Left renal cortex interstitium (tissue), 4 donors: ENCODE measurements at places on chromosomes 7 and 10. TPM values are rescaled to one million over a fixed set of nuclear protein-coding genes. Genes with fewer than 3 reads are reported as not detected.
A peak's percentile ranks its signal among the peaks of the same experiment; 100 is the strongest.

CABCOCO1 gene
- polyA plus RNA-seq = 3.3 TPM

SLC18A2 gene
- polyA plus RNA-seq = 1.2 TPM

- no peak for DNase-seq
These were observed 35.9 kb upstream of the AP5Z1 start for GRCh38 chr7:4739528-4739992.

DNA sequence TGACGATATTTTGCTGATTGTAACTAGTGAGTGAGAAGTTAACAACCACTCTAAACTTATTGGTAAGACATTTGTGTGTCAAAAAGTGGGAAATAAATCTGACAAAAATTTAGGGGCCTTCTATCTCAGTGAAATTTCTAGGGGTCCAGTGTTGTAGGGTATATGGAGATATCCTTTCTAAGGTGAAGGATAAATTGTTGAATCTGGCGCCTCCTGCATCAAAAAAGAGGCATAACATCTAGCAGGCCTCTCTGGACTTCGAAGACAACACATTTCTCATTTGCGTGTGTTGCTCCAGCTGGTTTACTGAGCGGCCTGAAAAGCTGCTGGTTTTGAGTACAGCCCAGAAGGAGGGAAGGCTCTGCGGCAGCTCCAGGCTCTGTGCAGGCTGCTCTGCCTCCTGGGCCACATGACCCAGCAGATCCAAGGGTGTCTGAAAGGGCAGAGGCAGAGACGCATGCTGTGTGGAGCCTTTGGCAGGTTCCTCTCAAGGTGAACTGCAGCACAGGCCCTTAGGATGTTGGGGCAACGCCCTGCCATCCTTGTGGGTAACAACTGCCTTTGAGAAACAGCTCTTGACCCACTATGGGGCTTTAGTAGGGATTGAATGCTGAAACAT is 72.4 kb downstream of the LMBR1 start:
- no peak for DNase-seq

ANKRD1 gene
- polyA plus RNA-seq = 0.44 TPM

DNA sequence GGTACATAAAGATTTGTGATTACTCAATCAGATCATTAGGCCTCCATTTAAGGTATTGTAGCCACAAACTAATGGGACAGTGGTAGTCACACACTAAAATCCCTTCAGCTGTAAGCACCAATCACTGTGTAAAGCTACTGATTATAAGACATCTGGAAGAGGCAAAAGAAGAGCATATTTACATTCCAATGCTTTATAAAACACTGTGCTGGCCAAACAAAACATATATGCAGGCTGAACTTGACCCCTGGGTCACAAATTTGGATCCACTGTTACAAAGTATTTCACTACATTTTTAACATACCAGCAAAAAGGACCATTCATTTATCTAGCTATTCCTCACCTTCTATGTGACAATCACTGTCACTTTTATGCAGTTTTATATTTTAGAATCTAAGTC is 41.4 kb upstream of the ANLN start:
- no peak for DNase-seq

DNA sequence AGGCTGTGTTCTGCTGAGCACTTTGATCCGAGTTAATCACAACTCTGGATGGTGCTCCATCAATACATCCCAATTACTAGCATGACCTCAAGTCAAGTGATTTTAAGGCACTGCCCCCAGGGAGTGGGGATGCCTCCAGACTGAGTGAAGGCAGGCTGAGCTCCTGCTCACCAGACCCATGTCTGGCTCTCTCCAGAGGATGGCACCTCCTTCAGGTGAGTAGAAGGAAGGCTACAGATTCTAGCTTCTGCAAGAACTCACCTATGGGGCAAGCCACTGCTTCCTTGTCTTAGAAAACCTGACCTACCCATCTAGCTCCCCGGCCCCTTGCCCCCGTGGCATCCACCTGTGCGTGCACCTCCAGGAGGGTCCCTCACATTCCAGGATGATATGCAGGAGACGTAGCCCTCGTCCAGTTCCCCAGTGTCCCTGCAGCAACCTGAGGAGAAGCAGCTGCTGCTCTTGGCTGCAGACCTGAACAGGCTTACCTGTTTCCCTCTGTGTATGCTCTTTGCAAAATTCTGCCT is 390.3 kb downstream of the GRID1 start:
- no peak for DNase-seq

DNA sequence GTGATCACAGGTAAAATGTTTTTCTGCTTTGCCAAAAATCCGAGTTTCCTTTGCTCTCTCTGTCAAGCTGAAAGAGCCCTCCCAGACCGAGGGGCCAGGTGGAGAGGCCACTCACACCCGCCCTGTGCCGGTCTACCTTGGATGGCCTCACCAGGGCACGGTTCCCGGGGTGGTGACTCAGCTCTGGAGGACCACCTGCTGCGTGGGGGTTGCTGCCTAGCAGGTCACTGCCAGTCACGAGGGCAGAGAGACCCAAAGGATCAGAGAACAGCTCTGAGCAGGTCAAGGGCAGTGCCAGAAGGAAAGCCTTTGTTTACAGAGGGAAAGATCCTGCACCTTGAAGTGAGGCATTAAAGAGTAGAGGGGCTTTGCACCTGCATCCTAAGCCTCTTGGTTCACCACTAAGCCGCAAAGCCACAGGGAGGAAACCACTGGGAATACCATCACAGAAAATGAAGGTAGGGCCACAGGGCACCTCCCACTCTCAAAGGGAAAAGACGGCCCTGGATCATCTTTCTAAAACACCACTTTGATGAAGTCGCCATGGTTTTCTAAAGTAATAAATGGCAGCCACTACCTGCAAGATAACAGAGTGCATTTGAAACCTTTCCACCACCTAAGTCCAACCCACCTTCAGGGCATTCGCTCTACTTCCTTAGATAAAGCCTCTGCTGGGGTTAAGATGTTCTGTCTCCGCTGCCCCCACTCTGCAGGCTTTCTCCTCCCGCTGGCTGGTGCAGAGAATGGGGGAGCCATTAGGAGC is 160.3 kb upstream of the KLF14 start:
- no peak for DNase-seq

DNA sequence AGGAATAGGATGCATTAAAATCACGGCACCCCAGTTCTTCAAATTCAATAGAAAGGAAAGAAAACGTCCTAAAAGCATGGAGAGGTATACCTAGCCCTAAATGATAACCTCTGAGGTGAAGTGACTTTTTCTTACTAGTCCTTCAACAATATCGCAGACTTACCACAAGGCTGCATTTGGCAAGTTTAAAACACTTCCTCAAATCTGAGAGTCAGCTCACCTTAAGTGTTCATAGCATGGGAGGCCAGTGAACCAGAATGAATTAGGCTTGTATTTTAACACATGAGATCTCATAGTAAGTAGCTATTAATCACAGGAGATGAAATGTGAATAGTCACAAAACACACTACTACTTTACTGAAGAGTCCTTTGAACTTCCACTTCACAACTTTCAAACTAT is 124.2 kb downstream of the RNF32 start:
- DNase-seq = no peak

MKI67 gene
- polyA plus RNA-seq = 55.3 TPM

OPALIN gene
- not detected for polyA plus RNA-seq

- no peak for DNase-seq
These were observed 604.8 kb upstream of the IGFBP3 start for GRCh38 chr7:46525876-46526275.

- DNase-seq = no peak
These were observed 28.6 kb upstream of the DMBT1 start for GRCh38 chr10:122531939-122532338.

- DNase-seq = no peak
These were observed 3.3 kb downstream of the FRMPD2 start for GRCh38 chr10:48271047-48271730.

TMEM213 gene
- polyA plus RNA-seq = 44.3 TPM

- DNase-seq = no peak
These were observed 60.9 kb downstream of the TMEM130 start for GRCh38 chr7:98808751-98809460.

DNA sequence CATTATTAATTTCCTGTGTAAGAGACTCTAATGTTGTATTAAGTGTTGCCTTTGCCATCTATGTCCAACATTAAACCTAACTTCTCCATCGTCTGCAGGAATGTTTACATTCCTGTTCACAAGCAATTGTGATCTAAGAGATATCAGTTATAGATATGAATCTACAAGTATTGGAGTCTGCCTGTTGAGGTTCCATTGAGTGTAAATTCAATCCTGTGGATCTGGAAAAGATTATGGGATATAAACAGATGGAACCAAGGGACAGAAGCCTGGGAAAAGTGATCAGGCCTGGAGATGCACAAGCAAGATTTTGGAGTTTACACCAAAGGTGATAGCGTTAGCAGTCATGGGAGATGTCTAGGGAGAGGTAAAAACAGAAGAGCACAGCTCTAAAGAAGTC is 135.5 kb downstream of the LSMEM1 start:
- DNase-seq = no peak

DNA sequence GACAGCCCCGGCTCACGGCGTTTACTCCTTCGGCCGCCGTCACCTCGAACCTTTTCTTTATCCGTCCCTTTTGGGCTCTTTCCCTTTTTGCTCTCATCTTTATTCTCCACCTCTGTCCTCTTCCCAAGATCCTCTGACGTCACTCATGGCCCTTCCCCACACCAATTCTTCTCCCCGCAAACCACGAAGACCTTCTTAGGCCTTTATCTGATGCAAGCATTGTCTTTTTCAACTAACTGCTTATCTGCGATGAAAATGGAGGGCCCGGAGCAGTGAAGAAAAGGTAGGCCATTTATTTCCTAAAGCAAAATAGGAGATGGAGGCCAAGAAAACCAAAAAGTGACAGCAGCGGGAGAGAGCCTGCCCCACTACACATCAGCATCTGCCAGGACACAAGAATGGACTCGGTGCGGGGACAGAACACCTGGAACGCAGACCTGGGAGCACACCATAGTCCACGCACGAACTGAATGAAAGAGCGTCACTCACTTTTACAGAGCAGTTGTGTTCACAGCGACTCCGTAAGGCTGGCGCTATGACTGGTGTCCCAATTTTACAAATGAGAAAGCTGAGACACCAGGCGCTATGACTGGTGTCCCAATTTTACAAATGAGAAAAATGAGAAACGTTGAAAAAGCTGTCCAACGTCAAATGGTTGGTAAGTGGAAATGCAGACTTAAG is 45.3 kb downstream of the ZNF777 start:
- DNase-seq = no peak

GRCh38 chr7:121030308-121030707 is 41.8 kb downstream of the CPED1 start:
- DNase-seq = no peak

PAX4 gene
- polyA plus RNA-seq = not detected

GRCh38 chr7:100477871-100478267 is 1.1 kb downstream of the TSC22D4 start:
- DNase-seq = no peak

CYP2C19 gene
- polyA plus RNA-seq = not detected

CHAT gene
- not detected for polyA plus RNA-seq

DNA sequence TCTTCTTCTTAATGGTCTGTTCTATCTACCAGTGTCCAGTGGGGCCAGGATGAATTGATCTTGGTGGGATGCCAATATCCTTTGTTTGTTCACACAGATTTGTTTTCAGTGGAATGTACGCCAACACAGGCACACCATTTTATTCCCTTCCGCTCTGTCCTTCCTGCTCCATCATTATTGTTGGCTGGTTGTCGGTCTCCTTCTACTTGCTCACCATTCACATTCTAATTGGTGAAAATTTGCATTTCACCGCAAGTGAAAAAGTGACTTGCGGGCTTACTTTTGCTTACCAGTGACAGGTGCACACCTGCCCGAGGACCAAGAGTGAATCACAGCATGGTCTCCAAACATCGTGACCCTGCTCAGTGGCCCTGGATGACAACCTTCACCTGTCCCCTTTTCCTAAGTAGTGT is 148.3 kb downstream of the NOC3L start:
- DNase-seq = no peak

DNA sequence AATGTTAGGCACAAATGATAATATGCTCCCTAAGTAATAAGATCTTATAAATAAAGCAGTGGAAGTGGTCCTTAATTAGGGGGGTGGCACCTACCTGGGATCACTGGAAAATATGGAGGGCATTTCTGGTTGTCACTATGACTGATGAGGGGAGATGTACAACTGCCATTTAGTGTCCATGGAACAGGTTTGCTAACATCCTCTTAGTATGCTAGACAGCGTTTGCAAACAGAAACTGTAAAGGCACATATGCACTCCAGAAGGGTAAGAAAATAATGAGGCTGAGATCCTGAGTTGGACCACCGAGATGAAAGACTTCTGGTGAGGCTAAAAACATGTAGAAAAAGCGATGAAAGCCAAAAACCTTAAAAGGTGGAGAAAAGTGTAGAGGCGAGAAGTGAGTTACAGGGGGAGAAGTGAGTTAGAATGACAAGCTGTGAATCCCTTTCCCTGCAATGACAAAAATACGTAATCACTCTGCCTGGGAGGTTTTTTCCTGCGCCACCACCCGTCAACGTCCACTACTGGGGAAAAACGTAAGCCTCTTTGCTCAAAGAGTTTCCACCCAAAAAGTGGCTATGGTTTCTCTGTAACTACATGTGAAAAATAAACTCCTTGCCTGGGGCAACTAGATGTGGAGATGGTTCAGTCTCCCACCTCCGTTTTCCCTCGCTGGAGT is 767 bp downstream of the KRIT1 start:
- DNase-seq = peak; percentile 47

- no peak for DNase-seq
These were observed at the start of gene CLRN3 for GRCh38 chr10:127892743-127893142. Gene CLRN3, minus strand, starts transcription at chr10:127892941. Its CDS starts 157 bp downstream, at chr10:127892784.

PNLIPRP2 gene
- not detected for polyA plus RNA-seq

SHH gene
- polyA plus RNA-seq = 2.6 TPM
